Stimulated activated CD8-positive, alpha-beta memory T cell treated with anti-CD3 and anti-CD28 coated beads, Interleukin-7, amount 100 ng/mL, for 1 hour (primary cell): ENCODE measurements at places on chromosomes 7 and 10.
A peak's percentile ranks its signal among the peaks of the same experiment; 100 is the strongest.

DNA sequence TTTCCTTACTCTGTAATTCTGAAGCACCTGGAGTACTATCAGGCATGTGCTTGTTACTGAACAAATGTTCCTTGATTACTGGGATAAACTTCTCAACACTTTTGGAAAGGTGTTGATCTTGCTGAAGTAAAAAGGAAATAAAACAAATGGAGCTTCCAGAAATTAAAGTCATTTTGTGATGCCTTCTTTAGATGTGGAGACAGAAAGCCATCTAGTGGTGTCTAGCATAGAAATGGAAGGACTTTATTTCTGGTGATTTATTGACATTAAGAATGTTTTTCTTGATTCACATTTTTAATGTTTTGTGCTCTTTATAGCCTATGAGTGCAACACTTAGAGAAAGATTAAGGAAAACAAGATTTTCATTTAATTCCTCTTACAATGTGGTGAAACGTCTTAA is 1.4 kb downstream of the SFR1 start:
- no peak for DNase-seq

- DNase-seq: no peak
These were observed 564.9 kb downstream of the CNTNAP2 start for GRCh38 chr7:146681487-146681886.

DNA sequence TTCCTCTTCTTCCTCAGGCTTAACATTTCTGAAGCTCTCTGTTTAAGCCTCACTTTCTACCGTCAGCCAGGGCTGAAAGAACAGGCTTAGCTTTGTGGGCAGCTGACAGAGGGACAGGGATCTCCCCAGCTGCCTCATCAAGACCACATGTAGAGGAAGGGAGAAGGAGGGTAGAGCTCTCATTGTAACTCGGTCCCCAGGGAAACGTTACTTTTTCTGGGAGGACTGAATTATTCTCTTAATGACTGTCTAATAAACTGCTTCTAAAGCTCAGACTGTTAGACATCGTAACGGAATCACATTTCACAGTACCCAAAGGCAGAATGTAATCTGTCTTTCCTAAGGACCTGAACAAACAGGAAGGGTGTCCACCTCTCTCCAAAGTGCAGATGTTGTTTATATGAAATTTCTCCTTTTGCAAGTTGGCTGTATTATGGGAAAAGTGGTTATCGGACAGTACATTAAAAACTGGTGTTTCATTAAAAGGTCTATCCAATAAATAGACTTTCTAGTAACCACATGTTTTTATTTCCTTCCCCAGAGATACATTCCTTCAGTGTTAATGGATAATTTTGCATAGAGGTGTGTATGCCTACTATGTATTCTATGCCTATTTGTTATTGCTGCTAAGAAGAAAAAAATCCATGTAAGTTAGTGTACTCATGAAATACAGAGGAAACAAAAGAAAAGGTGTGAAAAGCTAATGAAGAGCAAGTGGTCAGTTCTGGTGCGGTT is 144.2 kb downstream of the CTTNBP2 start:
- no peak for DNase-seq

- DNase-seq: no peak
These were observed 3.8 kb downstream of the PDE1C start for GRCh38 chr7:32066441-32066840.

DNA sequence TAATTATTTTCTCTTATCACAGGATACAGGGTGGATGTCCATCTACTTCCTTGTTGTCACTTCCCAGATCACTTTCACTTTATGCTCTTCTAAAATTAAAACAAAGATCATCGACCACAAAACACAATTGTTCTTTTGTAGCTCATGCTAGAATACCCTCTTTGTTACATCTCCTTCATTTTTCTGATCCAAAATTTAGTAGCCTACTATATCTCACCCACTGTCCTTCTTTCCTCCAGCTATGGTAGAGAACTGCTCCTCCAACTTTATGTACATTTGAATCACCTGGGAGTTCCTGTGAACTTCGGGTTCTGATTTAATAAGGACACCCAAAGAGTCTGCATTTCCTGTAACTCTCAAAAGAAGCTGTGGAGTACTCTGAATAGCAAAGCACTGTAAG is 1.2 kb upstream of the AHR start:
- DNase-seq: no peak

DNA sequence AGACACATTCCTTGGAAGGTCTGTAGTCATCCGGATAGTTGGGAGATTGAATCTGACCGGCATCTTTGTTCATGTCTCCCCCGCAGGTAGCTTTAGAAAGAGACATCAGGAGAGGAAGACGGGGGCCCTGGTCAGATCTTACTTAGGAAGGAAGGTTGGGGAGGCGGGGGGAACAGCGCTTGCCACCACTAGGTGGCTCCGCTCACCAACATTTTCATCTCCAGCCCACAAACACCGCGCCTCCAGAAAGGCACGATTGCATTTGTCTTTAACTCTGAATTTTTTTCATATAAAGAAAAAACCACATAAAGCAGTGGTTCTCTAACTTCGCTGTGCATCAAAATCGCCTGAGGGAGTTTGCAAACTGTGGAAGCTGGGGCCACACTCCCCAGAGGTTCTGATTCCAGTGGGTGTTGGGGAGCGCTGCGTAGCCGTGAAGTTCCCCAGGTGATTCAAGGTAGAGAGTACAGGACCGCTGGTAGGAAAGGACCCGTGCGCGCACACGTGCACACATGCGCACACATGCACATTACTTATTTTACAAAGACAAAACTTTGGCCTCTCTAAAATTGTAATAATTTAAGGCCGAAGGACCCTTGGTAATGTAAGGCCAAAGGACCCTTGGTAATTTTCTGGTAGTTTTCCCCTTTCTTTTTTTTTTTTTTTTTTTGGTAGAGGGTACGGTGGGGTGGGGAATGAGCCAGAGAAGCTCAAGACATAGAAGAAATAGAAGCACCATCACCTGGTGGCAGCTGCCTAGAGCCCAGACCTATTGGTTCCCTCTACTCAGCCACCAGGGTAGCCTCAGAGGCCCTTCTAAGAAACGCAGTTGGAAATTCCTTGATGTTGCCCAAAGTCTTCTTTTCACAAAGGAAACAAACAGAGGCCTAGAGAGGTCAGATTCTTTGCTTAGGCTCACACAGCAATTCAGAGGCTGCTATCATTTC is 37.4 kb upstream of the OPALIN start:
- peak; percentile 19 for DNase-seq

GRCh38 chr10:120005207-120006201 is 113.0 kb downstream of the SEC23IP start:
- DNase-seq: no peak

GRCh38 chr10:72334196-72334824 is 20.4 kb downstream of the DNAJB12 start:
- no peak for DNase-seq

GRCh38 chr7:137895301-137896221 is 48.8 kb upstream of the DGKI start:
- no peak for DNase-seq

- DNase-seq: no peak
These were observed 35.5 kb upstream of the BICC1 start for GRCh38 chr10:58477122-58477521.

GRCh38 chr7:36048902-36049240 is 104.2 kb upstream of the EEPD1 start:
- DNase-seq: no peak

DNA sequence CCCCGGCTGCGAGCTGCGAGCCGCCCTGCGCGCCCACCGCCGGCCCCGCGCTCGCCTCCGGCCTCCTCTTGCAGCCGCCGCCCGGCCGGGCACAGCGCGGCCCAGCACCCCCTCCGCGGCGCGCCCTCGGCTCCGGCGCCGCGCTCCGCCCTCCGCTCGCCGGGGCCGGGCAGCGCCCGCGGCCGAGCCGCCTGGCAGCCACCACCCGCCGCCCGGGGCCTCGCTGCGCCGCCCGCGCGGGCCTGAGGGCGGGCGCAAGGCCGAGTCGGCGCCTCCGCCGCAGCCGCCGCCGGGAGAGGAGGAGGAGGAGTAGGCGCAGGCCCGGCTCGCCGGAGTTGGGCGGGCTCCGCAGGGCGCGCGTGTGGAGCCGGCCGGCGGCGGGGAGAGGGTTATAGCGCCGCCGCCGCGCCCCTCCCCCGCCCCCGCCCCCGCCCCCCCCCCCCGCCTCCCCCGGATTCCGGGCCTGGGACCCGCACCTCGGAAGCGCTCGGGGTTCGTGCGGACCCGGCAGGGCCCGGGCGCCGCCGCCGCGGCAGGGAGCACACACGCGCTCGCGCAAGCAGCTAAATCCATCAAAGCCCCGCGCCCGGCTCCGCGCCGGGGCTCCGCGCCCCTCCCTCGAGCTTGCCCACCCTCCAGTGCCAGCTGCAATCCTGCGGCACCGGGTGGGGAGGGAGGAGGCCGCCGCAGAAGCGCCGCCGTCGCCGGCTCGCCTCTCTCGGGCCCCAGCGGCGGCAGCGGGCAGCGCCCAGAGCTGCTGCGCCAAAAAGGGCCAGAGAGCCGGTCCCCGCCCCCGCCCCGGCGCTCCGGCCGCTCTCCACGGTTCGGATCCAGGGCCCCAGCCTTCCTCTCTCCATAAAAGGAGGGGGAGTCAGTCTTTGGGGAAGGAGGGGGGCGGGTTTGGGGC is at the start of gene PDGFA:
TSS of gene PDGFA (minus strand) at position 363 of the 907 bp plus-strand sequence. CDS start 845 bp downstream, outside the sequence.
- no peak for DNase-seq

- DNase-seq: no peak
These were observed 26.3 kb upstream of the FAM13C start for GRCh38 chr10:59388671-59388976.

- DNase-seq: no peak
These were observed 92.0 kb downstream of the ZFAND4 start for GRCh38 chr10:45580371-45581215.

- no peak for DNase-seq
These were observed 98.5 kb downstream of the EGFR start for GRCh38 chr7:55117286-55117685.

GRCh38 chr7:28565980-28566379 is 153.7 kb downstream of the CREB5 start:
- no peak for DNase-seq

DNA sequence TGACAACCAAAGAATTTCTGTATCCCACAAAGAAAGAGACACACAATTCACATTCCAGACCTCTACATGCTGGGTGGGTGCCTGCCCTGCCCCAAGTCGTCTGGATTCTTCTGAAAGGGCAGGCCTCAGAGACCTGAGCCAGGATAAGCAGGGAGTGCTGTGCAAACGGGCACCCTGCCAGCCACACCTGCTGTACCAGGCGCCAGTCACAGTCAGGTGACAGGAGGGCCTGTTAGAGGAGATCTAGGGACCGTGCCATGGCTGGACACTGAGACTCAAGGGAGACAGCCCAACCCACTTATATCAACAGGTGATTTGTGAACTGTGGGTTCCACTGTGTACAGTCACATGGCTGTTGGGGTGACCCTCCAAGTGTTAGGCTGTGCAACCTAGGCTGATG is 103.1 kb upstream of the AFAP1L2 start:
- DNase-seq: no peak

- no peak for DNase-seq
These were observed 54.9 kb downstream of the CLIP2 start for GRCh38 chr7:74344132-74344496.

GRCh38 chr10:13844651-13845050 is 257.9 kb downstream of the PRPF18 start:
- no peak for DNase-seq

DNA sequence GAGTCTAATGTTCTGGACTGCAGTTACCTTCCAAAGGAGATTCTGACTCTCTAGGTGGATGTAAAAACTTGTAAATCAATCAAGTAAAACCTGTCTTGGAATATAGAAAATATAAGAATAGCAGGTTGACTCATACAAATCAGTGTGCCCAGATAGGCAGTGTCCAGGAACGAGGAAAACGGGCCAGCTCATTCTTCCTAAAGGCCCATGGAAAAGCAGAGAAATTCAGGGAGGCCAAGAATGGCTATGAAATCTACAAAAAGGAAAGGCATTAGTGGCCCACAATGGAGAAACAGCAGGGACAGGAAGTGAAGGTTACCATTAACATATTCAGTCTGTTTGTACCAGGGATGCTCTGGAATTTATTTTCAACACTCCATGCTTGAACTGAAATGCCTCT is 14.9 kb downstream of the GLI3 start:
- DNase-seq: no peak

DNA sequence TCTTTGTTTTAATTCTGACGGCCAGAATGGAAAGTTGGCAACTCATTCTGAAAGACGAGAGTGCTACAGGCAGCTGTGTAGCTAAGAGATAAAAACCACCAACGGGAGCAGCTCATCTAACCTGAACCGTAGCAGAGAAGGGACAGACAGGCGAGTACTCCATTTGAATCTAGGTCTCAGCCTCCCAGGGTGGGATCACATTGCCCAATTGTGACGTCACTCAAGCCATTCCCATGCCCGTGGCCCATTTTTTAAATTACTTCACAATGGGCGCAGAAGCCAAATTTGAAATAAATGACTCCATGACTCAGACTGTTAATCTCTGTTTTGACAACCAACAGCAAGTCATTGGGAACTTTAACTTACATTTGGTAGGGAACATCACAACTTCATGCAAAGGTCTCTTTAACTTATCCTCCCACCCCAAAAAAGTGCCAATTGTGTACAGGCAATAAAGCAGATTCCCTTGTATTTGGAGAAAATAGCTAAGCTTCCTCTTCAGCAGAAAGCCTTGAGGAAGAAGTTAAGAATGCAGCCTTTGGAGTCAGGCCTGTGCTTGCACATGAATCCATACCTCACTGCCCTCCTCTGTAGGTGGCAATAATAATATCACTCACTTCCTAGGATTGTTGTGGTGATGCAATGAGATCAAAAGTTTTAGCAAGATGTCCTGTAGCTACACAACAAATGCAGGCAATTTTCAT is 93.2 kb upstream of the KIF5B start:
- no peak for DNase-seq

DNA sequence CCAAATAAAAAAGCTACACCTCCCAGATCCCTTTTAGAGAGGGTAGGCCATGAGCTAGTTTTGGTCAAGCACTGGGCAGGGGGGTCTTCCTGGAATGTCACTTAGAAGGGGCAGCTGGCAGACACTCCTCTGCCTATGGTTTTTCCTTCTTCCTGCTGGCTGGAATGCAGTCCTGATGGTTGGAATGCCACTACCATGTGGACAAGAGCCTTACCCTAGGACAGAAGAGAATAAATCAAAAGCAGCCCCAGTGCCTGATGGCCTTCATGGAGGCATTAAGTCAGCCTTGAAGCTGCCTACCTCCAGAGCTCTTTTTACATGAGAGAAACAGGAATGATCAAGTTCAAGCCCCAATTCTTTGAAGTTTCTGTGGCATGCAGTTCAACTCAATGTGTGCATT is 43.5 kb upstream of the SORBS1 start:
- no peak for DNase-seq

- no peak for DNase-seq
These were observed 43.5 kb upstream of the CHST3 start for GRCh38 chr10:71920540-71921323.

GRCh38 chr7:103379270-103379975 is 32.0 kb downstream of the PSMC2 start:
- DNase-seq: no peak

GRCh38 chr7:121447911-121448300 is 51.8 kb upstream of the FAM3C start:
- no peak for DNase-seq

- DNase-seq: no peak
These were observed 751.8 kb downstream of the KCNMA1 start for GRCh38 chr10:76885816-76886215.

- no peak for DNase-seq
These were observed 4.1 kb downstream of the NHLRC2 start for GRCh38 chr10:113858541-113858940.
